ENCODE measurements at places on chromosomes 6 and 20.

- no peak for DNase-seq
Measured at GRCh38 chr6:53536561-53536960, 8.3 kb downstream of the GCLC start.

- no peak for DNase-seq
Measured at GRCh38 chr6:78844899-78845298, 22.5 kb upstream of the IRAK1BP1 start.

- DNase-seq, result no peak
Measured at GRCh38 chr6:81238390-81238789, 514.1 kb downstream of the TENT5A start.

- DNase-seq, result no peak
Measured at GRCh38 chr6:144215402-144215931, 65.2 kb downstream of the STX11 start.

DNA sequence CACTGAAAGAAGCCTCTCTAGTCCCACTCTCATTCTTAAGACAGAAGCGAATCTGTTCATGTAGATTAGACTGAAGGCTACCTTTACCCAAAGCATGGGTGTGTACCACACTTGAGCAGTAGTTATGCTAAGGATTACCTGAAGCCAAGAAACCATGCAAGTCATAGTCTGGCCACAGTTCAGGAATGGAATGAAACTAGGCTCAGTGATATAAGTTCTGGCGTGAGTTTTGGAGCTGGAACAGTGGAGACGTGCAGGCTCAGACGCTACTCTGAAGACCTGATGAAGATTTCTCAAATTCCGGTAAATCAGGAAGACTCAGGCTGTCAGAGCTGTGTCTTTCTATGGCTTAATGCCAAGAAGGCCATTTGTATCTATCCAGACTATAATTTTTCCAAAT is 219.9 kb downstream of the HDGFL1 start:
- no peak for DNase-seq

- no peak for DNase-seq
Measured at GRCh38 chr6:79630380-79630882, 698 bp upstream of the SH3BGRL2 start.

DNA sequence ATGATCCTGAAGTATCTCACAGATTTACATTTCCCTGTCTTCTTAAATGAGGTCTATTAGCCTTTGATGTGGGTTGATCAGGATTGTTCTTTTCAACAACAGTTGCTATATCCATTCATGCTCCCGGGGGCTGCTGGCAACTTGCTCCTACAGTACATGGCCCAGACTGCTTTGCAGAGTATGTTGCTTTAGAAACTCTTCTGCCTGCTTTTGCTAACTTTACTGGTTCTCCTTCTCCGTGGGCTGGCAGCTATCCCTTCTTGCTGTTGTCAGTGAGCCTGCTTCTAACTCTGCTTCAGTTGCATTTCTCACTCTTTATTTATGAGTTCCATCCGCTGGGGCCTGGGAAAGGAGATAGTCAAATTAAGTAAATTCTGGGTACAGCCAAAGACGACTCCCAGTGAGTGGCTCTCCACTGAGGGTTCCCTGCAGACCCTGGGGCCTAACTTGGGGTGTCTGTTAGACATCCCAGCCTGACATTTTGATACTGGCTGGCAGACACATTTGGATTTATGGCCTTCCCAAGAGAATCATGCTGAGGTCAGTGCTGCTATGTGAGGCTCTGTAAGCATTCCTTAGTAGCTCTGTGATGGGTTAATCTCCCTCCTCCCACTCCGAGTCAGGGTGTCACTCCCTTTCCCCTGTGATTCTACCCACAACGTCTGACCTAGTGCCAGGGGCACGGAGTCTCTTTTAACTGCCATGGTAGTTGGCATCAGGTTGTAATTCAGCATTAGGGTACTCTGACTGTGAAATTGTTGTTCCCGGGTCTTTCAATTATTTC is 73.6 kb downstream of the SLX4IP start:
- no peak for DNase-seq
